SJCRH30 (cell line): ENCODE measurements at places on chromosomes 2 and 18.

DNA sequence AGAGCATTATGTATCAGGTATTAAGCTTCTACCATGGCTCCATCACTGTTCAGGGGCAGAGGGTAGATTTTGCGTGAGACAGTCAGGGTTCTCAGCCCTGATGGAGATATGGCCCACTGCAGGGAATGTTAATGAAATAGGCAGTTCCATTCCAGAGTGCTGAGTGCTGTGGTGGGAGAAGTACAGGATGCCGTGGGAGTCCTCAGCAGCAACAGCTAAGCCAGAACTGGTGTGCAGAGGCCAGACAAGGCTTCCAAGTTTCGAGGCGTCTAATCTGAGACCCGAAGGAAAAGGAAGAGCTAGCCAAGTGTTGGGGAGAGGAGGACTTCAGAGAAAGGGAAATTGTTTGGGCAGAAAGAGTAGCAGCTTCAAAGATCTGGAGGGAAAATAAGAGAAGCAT lies 30.2 kb upstream of the MAPRE2 start:
- no peak for DNase-seq

DNA sequence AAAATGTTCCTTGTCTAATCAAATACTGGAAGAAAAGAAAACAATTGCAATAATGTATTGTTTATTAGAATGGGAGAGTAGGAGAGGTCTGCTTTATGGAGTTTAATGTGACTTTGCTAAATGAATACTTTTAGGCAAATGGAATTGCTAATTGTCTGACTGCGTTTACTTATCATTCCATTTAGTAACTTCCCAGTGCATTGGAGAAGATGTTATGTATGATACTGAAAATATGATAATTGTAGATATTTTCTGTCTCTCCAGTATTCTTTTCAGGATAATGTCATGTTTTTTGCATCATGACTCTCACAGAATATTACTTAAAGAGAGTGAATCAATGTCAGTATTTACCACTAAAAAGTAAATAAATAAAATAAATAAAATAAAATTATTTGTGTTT lies 8.1 kb upstream of the ERBB4 start:
- DNase-seq, result no peak

- peak; percentile 83 for DNase-seq
These were observed 67.1 kb downstream of the DIS3L2 start for GRCh38 chr2:232028631-232029030.

- peak; percentile 50 for DNase-seq
These were observed 558 bp downstream of the FBXO41 start for GRCh38 chr2:73283545-73284295.

DNA sequence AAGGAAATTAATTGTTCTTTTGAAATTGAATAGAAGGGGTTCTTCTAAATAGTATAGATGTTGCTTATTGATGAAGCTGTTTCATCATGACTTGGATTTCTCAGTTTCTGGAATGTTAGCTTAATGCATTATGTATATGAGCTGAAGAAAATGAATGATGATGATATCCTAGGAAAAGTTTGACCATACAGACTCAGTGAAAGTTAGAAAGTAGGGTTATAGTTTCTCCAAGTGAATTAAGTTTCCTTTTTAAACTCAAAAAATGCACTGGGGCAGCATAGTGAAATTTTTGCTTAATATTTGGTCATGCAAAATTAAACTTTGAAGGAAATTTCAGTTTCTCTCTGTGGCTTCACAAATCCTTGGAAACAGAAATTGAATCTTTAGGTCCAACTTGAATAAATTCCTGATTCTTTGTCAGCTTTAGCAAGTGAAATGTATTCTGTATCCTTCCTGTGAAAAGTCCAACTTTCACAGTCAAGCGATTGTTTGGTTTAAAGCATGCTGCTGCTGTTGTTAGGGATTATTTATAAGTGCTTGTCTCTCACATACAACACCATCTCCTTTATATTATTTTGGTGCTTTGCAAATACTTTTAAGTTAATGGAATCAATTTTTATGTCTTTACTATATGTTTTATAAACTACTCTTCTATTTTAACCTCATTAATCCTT lies 78.2 kb downstream of the PIK3C3 start:
- DNase-seq, result no peak

DNA sequence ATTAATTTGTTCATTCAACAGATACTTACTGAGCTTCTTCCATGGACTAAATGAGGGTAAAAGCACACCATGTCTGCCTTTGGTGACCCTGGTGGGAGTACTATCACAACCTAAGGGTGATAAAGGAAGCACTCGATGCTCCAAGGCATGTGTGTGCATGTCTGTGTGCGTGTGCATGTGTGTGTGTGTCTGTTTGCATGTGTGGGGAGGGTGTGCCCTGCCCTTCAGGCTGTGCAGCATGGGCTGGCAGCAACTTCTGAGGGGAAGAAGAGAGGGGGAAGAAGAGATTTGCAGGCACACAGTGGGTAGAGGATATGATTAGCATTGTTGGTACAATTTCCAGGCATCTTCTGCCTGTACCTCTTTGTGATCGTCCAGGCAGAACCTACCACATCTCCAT lies 121.6 kb downstream of the ACOXL start:
- DNase-seq, result no peak

DNA sequence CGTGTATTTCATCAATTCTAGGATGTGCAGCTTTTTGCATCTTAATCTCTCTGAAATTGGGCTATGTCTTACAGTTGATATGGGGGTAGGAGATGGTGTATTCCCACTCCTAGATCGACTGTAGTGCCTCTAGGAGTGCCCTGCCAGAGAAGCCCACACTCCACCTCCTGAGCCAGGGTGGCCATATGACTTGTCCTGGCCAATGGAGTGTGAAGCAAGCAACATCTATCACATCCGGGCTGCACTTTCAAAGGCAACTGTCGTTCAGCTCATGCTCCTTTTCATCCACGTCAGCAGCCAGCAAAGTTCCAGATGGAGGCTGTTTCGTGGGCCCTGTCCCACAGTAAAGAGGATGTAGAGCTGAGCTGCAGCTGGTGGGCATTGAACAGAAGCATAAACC lies 149.4 kb upstream of the SLC1A4 start:
- no peak for DNase-seq

DNA sequence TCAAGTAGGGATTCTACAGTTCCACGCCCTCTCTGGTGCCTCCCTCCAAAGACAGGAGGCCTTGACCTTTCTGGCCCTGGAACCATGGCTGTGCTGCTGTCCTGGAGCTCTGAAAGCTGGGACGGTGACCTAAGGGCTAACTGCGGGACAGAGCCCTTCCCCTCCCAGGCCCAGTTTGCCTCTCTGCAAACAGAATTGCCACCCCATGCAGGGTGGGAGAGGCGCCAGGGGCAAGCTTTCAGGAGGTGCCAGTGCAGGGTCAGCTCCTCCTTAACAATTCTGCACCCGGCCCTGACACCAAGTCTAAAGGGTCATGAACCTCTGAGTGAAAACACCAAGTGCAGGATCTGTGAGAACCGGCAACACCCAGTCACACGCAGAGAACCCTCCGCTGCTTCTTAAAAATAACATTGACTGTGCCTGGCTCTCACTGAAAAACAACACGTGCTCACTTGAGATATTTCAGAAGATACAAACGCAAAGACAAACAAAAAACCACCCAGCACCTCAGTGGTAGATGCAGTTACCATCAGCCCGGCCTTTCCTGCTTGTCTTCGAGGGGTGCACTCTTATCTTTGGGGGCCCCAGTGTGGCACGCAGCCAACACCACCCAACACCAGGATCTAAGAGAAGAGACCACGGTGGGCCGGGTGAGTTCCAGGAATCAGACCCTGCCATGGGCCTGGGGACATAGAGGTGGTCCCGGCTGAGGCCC lies 1.1 kb upstream of the SNED1 start:
- peak; percentile 40 for DNase-seq

DNA sequence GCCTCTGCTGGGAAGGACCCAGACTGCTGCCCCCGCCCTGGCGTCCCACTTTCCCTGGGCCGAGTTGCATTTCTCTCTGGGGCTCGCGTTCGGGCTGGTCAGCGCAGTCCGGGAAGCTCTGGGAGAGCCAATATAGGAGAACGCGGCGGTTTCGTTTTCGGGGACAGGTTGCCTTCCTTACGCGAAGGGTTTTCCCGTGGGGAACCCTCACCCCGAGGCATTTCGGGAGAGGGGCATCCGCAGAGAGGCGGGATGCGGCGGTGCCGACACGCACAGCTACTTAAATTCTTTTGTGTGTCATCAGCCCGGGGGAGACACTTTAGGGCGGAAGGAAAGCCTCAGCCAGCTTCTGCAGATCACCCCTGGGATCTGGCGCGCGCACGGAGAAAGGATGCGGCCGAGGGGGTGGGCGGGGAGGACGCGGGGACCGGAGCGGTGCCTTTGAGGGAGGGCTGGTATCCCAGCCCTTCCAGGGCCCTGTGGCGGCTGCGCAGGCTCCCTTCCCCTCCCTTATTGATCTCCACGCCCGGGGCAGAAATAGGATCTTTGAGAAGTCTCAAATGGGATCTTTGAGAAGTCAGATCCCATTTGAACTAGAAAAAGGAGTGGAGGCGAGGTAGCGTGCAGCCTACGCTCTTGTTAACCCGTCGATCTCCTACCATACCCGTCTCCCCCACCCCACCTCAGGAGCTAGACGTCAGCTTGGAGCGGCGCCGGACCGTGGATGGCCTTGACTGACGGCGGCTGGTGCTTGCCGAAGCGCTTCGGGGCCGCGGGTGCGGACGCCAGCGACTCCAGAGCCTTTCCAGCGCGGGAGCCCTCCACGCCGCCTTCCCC lies 1.2 kb downstream of the GATA6 start:
- DNase-seq, result no peak

DNA sequence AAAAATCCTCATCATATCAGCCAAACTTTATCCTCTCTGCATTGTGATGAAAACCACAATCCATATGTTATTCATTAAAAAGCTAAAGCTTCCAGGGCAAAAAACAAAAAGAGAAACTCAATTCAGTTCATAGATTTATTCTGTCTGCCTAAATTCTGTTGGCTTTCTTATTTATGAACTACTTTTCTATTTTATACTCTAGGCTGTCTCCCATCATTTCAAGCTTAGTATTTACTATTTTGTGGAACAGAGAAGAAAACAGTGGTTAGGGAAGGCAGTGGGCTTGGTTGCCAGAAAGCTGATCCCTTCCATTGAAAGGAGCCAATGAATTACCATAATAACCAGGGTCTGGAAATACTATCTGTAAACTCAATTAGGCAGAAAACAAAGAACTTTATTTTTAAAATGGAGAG lies 71.8 kb downstream of the RAPH1 start:
- peak; percentile 18 for DNase-seq

GRCh38 chr18:58866066-58866772 lies 1.5 kb downstream of the ZNF532 start:
- DNase-seq, result no peak

DNA sequence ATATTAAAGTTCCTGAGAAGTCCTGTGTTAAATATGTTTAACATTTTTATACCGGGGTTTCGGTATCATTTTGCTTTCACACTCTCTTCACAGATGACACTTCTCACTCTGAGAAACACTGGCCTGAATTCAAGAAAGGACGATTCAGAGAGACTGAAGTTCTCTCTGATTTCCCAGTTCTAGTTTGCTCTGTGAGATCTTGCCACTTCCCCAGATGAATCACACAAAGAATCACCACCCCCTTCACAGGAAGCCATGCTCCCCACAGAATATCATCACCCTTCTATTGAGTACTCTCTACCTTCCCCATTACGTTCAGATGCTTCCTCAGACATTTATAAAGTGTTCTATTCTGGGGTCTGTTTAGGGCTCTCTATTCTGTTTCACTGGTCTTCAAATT lies 16.1 kb upstream of the CD207 start:
- DNase-seq, result no peak

- no peak for DNase-seq
These were observed 89.8 kb downstream of the HS6ST1 start for GRCh38 chr2:128228894-128229293.

DNA sequence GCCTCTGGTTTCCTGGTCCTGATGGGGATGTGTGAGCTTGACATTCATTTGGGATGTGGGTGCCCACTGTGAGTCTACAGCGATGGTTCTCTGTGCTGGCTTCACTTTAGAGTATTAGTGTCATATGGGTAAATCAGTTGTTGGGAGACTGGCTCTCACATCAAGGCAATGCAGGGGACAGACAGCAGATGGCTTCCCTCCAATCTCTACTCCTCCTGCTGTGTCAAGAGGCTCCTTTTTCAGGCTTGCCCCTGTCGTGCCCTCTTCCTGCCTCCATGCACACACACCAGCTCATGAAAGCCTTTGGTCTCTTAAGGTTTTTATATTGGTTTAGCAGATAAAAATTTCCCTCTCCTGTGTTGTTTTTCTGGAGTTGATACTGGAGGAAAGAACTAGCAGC lies 315.6 kb downstream of the RDH14 start:
- DNase-seq, result peak; percentile 74

- DNase-seq, result peak; percentile 98
These were observed 14.7 kb upstream of the ITGB6 start for GRCh38 chr2:160214461-160215445.

DNA sequence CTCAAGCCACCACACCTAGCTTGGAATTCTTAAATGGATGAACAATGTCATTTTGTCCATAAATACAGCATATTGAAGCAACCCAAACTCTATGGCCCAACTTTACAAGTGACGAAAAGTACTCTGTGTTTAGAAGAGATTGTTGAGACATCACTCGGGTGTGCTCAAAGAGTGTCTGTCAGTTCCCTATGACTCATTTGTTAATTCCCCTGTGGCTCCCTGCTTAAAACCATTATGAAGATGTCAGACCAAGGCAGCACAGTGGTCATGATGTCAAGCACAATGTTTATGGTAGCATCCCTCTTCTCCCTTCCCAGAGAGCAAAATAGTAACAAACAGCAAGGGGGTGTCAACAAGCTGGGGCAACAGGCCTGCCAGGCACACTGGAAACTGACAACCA lies 3.0 kb downstream of the LYG1 start:
- DNase-seq, result no peak

GRCh38 chr2:12014088-12014960 lies 267.9 kb downstream of the LPIN1 start:
- peak; percentile 77 for DNase-seq

DNA sequence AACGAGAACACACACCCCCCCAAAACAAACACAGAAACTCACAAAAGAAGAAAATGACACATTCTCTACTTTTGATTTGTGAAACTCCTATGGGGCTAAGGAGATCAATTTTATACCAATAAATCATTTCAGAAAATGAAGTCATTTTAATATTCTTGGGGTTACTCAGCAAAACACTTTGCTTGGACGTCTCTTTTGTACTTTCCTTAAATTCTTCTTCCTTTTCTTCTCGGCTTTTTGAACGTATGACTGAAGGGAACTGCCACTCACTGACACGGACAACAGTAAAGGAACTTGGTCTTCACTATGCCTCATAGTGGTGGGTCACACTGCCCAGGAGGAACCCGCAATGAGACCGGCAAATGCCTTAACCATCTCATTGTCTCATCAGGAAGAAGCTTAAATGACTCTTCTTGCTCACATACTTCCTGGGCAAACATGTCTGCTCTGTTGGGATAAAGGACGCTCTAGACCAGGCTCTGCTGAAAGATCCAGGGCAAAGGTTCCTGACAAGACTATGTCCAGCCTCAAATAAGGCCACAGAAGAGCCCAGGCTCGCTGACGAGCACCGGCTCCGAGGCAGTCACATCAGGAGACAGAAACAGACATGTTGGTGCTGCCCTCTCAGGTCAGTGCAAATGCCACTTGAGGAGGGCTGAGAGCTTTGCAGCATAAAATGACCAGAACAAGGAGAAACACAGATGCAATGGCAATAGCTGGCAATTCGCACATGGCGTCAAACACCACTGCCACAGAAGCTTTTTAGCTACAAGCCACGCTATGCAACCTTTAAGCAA lies 205.5 kb downstream of the TGIF1 start:
- no peak for DNase-seq
